ENCODE measurements at places on chromosomes 2 and 18.

- DNase-seq, result peak; percentile 54
Observed at GRCh38 chr2:95389245-95390119, 13.0 kb upstream of the FAHD2A start.

DNA sequence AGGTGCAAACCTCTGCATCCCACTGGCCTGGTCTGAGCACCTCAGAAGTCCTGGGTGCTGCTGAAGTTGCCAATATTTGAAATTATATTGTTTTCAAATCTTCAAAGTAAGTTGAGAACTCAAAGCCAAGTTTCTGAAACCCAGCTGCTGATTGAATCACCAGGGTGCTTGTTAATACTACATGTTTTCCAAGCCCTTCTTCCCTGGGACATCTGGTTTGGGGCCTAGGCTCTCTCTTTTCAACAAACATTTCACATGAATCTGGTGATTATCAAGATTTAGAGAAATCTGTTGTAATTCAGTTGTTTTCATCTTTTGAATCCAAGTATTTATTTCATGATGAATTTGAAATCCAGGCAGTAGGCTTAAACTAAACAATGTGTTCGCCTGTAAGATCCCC is 24.4 kb downstream of the MLPH start:
- no peak for DNase-seq

DNA sequence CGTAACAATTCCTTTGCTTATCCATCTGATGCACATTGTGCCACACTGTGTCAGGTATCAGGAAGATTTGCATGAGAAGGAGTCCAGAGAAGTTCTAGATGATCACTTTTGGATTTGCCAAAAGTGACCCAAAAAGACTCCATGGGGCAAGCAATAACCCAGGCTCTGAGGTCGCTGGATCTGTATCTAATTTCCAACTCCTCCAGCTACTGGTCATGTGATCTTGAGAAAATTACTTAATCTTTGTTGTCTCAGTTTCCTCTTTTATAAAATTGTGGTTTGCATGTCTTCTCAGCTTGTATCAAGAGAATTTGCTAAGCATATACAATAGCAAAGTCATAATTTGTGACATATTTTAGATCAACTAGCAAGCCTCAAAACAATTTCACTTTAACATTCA is 61.3 kb upstream of the ITGA4 start:
- DNase-seq, result no peak

GRCh38 chr2:63926815-63927214 is 85.1 kb downstream of the UGP2 start:
- DNase-seq, result no peak

DNA sequence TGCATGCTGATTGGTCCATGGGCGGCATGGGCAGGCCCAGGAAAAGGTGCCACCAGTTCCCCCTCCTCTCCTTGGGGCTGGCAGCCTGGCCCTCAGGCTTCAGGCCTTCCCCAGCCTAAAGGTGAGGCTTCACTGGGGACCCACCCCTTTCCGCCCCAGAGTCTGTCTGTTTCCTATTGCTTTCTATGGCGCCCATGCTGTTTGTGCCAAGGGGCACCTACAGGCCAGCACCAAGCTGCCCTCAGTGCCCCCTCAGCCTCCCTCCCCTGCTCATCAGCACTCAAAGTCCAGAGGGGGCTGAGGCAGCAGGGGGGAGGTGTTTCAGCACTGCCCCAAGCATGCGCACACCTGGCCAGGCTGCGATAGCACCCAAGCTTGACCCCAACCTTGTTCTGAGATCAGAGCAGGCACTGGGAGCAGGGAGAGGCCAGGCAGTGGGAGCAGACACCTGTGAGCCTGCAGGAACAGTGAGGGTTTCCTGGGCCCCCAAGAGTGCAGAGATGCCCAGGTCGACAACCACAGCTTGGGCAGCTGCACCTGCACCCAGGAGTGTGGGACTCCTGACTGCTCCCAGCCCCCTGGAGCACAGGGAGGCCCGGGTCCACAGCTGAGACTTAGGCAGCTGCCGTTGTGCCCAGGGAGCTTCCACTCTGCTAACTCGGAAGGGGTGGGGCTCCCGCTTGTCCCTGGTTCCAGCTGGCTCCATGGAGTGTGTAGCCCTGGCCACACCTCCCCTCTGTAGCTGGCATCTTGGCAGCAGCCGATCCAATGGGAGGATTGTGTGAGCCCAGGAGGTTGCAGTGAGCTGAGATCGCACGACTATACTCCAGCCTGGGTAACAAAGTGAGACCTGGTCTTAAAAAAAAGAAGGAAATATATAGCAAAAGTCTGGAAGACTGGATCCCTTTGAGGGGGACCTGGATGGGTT is 69.1 kb downstream of the NCAPH start:
- DNase-seq, result peak; percentile 67

- DNase-seq, result no peak
Observed at GRCh38 chr2:158723921-158724802, 71.0 kb upstream of the DAPL1 start.
